Activated CD4-positive, alpha-beta T cell treated with anti-CD3 and anti-CD28 coated beads for 36 hours (primary cell): ENCODE measurements at places on chromosomes 6 and 20. TPM values are rescaled to one million over a fixed set of nuclear protein-coding genes. Genes with fewer than 3 reads are reported as not detected.

Gene CPNE5
- 1.1 TPM for total RNA-seq

Gene SLC44A4
- total RNA-seq, result 0.19 TPM

Gene CCN2
- total RNA-seq, result not detected

Gene SNAP25
- total RNA-seq, result 0.18 TPM
